Stimulated activated CD8-positive, alpha-beta memory T cell treated with anti-CD3 and anti-CD28 coated beads, Interleukin-15, amount 100 ng/mL, for 24 hours (primary cell): ENCODE measurements at places on chromosomes 2 and 18.

GRCh38 chr2:43520919-43521318 is 74.9 kb downstream of the THADA start:
- no peak for DNase-seq

DNA sequence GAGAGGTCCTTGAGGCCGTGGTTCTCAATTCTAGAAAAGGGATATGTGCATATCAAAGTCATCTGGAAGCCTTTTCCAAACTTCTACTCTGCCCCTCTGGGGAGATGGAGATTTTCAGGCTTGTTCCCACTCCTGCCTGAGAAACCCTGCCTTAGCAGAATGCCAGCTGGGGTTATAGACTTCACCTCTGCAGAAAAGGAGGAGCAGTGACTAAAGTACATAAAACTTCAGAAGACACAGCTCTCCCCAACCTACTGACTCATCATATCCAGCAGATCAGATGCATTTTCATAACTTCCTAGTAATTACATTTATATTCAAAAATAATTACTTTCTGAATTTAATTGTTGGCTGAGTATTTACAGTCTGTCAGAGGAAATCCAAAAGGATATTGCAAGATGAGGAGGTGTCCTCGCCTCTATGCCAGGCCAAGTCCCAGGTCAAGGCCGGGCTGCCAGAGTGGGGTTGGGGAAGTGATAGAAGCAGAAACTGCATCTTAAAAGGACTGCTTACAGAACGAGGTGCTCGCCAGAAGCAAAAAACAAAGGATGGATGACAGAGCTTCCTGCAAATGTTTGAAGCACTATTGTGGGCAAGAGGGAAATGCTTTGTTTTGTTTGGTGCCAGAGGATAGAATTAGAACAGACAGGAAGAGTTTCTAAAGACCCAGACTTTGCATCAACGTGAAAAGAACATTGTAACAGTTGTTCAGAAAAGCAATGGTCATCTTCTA is 75.6 kb upstream of the APCDD1 start:
- DNase-seq: no peak

DNA sequence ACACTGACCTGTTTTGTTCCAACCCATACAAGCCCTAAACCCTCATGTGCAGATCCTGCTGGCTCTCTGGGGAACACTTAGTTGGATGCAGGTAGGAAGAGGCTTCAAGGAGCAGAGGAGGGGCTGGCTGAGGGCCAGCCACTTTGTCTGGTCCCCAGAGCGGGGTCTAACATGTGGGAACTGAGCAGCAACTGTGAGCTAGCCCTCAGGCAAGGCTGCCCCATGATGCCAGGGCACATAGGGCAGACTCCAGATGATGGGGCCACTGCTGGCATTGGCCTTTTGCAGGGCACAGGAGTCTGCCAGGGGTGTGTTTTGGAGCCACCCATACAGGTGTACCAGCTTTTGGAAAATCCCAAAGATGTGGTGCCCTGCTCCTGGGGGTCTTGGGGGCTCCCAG is 67.7 kb downstream of the HPCAL1 start:
- no peak for DNase-seq

GRCh38 chr2:218470448-218470847 is 51.5 kb downstream of the VIL1 start:
- no peak for DNase-seq

DNA sequence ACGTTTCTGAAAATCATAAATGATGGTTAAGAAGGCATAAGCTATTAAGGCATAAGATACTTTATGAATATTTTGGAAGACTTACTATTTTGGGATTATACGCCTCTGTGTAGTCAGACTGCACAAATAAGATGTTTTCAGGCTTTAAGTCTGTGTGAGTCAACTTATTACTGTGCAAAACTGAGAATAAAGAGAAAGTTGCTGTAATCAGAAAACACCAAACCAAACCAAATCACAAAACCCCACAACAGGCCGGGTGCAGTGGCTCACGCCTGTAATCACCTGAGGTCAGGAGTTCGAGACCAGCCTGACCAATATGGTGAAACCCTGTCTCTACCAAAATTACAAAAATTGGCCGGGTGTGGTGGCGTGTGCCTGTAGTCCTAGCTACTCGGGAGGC is 7.7 kb downstream of the CLK1 start:
- no peak for DNase-seq

DNA sequence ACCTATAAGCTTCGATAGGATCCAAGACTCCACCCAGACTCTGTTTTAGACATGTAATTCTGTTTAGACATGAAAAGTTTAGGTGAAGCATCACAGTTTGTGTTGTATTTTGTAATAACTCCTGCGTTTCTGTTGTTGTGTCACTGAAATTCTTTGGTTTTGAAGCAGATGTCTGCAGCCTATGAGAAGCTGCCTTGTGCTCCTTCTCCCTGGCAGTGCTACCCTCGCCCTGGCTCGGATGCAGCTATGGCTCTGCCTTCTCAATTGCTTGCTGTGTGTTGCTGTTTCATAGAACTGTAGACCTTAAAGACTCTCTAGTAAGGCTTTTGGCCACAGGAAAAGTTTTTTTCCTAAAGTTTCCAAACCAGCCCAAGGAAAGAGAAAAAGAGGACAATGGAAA is 40.2 kb upstream of the ZNF638 start:
- no peak for DNase-seq

DNA sequence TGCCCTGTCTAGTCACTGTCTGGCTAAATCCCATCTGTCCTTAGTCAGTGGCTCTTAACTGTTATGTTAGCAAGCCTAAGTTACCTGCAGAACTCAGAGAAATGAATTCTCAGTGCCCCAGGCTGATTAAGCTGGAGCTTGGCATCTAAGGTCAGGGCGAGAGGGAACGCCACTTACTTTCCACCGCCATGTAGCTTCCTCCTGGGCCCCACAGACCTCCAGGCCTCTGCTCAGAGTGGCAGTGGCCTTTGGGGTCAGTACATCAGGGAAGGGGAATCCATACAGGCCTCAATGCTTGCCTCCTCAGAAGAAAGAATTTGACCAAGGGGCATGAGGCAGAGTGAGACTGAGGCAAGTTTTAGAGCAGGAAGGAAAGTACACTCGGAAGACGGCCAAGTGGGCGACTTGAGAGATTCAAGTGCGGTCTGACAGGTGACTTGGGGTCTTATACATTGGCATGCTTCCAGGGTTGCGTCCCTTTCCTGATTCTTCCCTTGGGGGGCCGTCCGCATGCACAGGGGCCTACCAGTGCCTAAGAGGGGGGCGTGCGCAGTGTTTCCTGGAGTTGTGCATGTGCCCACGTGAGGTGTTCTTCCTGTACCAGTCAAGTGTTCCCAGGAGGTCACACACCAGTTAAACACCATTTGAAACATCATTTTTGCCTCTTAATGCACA is 64.1 kb downstream of the EMILIN2 start:
- DNase-seq: no peak

- DNase-seq: no peak
Observed at GRCh38 chr2:15116830-15117229, 444.3 kb downstream of the NBAS start.

- DNase-seq: no peak
Observed at GRCh38 chr2:181348107-181348837, 108.9 kb upstream of the ITGA4 start.

- DNase-seq: no peak
Observed at GRCh38 chr2:239928391-239929350, 96.5 kb downstream of the NDUFA10 start.

DNA sequence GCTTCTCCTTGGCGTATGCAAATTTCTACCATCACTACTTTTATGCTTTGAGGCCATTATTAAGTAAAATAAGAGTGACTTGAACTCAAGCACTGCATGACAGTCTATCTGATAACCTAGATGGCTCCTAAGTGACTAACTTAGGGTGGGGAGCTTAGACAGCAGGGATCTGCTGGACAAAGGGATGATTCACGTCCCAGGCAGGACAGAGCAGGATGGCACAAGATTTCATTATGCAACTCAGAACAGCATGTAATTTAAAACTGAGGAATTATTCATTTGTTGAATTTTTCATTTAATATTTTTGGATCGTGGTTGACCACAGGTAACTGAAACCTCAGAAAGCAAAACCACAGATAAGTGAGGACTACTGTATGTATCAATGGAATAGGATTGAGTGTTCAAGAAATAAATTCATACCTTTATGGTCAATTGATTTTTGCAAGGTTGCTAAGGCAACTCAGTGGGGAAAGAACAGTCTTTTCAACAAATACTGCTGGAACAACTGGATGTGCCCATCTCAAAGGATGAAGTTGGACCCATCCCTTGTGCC is 115.3 kb downstream of the MBD2 start:
- no peak for DNase-seq

GRCh38 chr2:186755066-186755465 is 61.2 kb downstream of the FAM171B start:
- DNase-seq: no peak

GRCh38 chr18:25503567-25504081 is 151.7 kb upstream of the ZNF521 start:
- no peak for DNase-seq

- no peak for DNase-seq
Observed at GRCh38 chr2:231513746-231514224, 16.5 kb downstream of the NMUR1 start.

DNA sequence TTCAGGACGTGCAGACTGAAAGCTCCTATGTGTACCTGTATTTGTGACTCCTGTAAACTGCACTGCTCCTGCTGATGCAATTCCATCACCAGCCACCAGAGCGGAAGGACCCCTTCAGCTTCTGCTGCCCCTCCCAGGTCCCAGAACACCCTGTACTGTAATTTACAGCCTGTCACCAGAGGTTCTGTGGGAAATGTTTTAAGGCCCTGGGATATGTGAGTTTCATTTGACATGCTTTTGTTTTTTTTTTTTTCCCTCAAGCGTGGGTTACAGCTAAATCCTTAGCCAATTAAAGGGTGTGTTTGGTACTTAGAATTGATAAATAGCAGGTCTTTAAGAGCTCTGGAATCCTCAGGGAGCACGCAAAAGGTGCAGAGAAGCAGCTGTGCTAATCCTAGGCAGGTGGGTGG is 79.4 kb downstream of the KCTD1 start:
- DNase-seq: no peak

DNA sequence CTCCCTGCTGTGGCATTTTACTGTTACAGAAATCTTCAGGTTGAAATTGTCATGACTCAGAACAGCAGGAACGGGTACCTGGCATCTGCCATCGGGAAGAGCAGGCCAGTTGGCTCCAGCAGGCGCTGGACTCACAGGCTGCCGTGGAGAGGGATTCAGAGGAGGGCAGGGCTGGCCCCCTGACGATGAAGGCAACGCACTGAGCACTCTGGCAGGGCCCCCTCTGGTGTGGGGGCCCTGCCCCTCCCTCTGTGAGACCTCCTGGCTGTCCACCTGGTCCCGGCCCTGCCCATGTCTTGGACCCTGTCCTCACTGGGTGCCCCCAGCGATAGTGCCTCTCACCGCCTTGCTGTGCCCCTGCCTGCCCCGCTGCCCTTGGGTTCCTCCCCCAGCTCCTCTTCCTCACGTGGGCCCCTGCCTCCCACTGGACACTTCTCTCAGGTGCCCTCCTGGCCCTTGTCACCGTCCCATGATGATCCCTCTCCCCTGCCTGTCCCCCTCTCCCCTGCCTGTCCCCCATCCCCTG is 23.3 kb upstream of the ALLC start:
- DNase-seq: no peak

- no peak for DNase-seq
Observed at GRCh38 chr2:3664925-3665324, 6.9 kb downstream of the ALLC start.

DNA sequence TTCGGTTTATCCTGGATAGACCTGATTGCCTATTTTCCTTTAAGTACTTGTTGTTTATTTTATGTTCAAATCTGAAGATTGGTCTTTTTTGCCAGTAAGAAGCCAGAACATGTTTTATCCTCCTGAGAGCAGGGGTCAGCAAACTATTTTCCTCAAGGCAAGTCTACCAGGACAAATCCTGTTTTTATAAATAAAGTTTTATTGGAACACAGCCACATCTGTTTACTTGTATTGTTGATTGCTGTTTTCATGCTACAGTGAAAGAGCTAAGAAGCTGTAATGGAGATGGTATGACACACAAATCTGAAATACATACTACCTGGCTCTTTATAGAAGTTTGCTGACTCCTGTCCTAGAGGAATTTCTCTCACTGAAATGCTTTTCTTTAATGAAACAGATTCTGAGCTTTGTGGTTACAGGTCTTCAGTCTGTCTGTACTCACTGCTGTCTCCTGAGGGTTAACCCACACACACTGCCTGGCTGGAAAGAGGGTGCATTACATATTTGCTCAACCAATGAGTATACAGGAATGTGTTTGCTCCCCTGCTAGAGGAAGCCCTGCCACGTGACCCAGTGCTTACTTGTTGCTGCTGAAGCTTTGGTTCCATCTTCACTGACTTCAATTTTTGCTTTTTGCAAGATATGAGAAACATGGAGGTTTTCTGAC is 22.6 kb downstream of the MRPL44 start:
- no peak for DNase-seq

GRCh38 chr2:156522864-156523440 is 86.8 kb downstream of the GPD2 start:
- no peak for DNase-seq

- no peak for DNase-seq
Observed at GRCh38 chr18:22933966-22934423, 867 bp downstream of the RBBP8 start.

- no peak for DNase-seq
Observed at GRCh38 chr2:122660786-122661634, 905.6 kb downstream of the TSN start.

GRCh38 chr2:44789971-44790721 is 151.4 kb upstream of the SIX3 start:
- DNase-seq: no peak

GRCh38 chr2:240384711-240385450 is 50.6 kb upstream of the GPC1 start:
- no peak for DNase-seq

DNA sequence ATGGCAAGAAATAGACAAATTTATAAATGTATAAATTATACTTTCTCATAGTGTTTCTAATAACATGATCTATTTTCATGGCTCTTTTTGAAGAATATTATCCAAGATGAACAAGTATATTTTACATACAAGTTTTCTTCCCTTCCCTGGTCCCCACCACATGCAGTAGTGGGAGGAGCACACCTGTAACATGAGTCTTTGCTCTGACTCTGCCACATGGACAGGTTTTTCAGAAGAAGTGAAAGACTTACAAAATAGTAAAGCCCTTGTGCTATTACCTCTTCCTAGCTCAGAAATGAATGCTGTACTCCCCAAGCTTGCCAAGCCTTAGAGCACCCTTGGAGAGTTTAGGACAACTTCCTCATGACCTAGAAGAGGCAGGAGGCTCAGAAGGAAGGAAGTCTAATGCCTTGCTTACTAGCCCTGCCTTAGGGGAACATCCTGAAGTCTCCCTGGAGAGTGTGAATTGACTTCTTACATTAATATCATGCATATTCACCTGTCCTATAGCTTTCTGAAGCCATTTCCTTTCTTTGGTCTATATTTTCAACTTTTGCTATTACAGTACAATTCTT is 18.4 kb downstream of the MXD1 start:
- no peak for DNase-seq

DNA sequence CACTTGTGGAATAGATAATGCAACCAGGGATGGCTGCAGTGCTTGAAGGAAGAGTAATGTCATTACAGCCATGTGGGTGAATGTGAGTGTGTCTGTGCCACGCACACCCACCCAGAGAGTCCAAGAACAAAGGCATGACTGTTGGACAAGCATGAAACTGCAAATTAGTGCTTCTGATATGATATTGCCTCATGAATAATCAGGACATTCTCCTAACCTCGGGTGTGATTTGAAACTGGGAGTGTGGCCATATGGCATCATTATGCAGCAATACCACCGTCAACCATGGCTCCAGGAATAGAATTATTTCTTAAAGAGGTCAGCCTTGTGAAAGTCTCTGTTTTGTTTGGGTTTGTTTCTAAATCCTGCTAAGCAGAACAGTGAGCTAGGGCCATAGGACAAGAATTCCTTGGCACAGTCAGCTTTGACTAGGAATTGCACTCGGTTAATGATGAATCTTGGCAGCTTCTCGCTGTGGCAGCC is 678.0 kb upstream of the RAB6C start:
- DNase-seq: no peak

GRCh38 chr2:79530443-79530842 is 17.6 kb downstream of the CTNNA2 start:
- DNase-seq: no peak
